ENCODE measurements at places on chromosomes 7 and 10.

GRCh38 chr7:150855046-150855445 lies 2.7 kb downstream of the AOC1 start:
- no peak for DNase-seq

DNA sequence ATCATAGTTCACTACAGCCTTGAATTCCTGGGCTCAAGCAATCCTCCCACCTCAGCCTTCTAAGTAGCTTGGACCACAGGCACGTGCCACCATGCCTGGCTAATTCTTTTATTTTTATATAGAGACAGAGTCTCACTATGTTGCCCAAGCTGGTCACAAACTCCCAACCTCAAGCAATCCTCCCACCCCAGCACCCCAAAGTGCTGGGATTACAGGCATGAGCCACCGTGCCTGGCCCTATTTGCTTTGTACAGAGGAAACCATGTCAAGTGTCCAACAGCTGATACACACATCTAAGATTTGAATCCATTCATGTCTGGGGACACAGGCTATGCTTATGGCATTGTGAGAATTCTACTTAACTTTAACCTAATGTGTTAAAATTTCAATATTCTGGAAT lies 29.9 kb upstream of the MPP7 start:
- DNase-seq = no peak

DNA sequence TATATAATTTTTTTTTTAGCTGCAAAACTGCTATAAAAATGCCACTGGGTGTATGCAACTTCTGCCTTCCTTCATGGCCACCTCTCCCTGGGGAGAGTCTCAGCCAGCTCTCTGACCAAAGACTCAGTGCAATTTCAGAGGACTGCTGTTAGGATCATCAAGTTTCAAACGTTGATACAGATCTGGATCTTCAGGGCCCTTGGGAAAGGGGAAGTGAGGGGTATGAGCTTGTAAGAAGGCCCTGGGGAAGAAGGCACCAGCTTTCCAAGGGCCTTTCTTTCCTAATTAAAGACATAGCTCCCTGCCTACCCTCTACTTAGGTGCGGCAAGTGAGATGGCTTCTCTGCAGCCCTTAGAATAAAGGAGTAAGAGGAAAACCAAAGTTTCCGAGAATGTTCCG lies 130.4 kb downstream of the CUL2 start:
- DNase-seq = no peak

- no peak for DNase-seq
These were observed 774.5 kb upstream of the LRRTM3 start for GRCh38 chr10:66151346-66151745.

DNA sequence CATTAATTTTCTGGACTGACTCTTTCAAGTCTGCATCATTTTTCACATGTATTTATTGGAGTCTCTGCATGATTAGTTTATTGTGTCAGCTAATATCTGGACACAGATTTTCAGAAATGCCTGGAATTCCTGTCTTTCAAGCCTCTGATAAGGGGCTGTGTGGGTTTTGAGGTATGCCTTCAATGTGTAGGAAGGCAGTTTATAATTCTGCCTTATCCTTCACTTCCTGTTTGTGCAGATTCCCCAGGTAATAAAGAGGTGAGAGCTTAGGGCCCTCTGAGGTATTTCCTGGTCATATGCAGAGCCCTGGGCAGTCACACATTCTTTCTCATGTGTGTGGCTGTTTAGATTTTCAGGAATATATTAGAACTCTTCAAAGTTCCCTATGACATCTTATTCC lies 79.4 kb upstream of the PRKCQ start:
- no peak for DNase-seq

- no peak for DNase-seq
These were observed 38.3 kb downstream of the LRRC18 start for GRCh38 chr10:48901319-48901718.

DNA sequence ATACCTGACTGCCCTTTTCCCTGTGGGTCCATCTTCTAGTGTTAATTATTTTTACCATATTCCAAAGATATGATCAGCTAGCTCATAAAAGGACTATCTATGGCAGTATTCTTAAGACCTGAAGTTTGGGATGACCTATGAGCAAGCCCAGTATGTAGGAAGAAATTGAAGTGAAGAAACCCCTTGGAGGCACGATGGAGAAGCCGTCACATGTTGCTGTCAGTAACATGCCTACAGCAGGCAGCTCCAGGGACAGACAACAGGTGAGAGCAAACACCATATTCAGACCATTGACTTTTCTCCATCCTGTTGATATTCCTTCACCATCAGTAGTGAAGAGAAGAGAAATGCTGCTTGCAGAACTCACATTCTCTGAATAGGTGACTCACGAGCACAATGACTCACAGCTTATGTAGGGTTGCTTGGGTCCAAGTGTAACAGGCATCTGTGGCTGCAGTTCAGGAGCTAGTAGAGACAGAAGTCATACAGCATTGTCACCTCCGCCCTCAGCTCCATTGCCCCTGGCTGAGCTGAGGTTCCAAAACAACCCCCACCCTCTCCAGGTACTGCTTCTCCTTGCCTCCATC lies 8.4 kb upstream of the LYZL2 start:
- DNase-seq = peak; percentile 16

DNA sequence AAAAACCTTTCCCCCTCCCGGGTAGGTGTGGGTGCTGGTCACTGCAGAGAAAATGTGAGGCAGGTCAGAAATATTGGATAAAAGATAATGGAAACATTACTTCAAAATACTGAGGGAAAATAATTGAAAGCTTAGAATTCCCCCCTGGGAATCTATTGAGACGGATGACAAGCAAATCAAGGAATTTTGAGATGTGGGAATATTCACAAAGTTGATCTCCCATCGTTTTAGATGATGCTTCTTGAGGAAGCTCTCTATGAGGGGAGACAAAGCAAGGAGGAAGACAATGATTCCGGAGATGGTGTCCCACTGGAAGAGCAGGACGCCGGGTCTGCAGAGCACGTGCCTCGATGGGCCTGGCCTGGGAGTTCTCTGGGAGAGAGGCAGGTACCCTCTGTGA lies 211.0 kb downstream of the WDR37 start:
- DNase-seq = no peak

DNA sequence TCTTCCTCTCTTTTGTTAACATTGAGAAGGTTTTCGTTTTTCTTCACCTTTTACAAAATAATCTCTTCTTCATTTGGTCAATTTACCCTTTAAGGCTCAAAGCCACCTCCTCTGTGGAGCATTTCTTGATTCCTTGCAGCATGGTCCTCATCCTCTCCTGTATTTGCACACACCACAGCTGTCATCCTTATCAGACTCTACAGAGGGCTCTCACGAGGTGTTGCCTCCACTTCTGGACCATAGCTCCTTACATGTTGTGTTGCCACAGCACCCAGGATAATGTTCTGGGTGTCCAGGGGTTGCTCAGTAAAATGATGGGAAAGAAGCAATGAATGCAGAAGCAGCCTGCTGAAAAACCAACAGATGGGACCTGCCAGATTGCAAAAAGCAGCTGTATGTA lies 192.8 kb downstream of the SH2D4B start:
- DNase-seq = no peak

- no peak for DNase-seq
These were observed 13.2 kb downstream of the OSBPL3 start for GRCh38 chr7:24966802-24967201.

Data from activated CD4-positive, alpha-beta T cell treated with anti-CD3 and anti-CD28 coated beads, Interleukin-2, amount 50 U/mL, for 24 hours (primary cell).